ENCODE measurements at places on chromosomes 4 and X.

- no peak for DNase-seq
These were observed 70.0 kb downstream of the DCHS2 start for GRCh38 chr4:154421618-154422017.

GRCh38 chr4:110216129-110216528, 17.7 kb upstream of the ELOVL6 start:
- DNase-seq = no peak

GRCh38 chrX:79082899-79083298, 61.6 kb upstream of the GPR174 start:
- DNase-seq = no peak

DNA sequence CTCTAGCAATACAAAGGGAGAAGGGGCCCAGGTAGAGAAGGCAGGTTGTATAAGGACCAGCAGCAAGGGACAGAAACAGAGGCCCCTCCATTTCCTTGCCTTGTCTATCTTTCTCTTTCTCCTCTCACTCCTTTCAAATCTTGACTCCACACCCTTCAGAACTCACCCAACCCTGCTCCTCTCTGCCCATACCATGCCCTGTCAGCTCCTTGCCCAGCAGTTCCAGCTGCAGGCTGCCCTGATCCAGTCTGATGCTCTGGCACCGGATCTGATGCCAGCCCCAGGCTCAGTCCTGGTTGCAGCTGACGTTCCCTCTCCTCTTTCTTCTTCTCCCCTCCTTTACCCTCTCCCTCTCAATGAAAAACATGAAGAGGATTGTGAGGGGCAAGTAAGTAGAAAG, 291.2 kb downstream of the FBXW7 start:
- no peak for DNase-seq

- DNase-seq = no peak
These were observed 196.2 kb upstream of the TENT5D start for GRCh38 chrX:80223982-80224579.

- DNase-seq = no peak
These were observed 4.0 kb upstream of the NEUROG2 start for GRCh38 chr4:112519689-112520597.

DNA sequence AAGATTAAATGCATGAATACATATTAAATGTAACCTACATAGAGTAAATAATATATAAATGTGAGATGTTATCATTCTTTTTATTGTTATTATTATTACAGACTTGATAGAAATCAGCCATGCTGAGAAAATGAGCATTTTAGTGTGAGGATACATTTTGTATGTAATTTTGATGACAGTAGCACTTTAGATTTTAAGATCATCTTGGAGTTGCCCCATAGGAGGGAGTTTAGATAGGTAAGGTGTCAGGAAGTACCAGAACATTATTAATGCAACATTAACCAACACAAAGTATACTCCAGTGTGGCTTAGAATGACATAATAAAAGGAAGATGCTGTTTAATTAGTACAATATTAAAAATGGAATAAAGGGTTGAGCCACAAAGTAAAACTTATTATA, 8.4 kb downstream of the TMPRSS11A start:
- no peak for DNase-seq

- DNase-seq = no peak
These were observed 113.3 kb upstream of the CPEB2 start for GRCh38 chr4:14888790-14889572.
